ENCODE measurements at places on chromosomes 16 and 17.

DNA sequence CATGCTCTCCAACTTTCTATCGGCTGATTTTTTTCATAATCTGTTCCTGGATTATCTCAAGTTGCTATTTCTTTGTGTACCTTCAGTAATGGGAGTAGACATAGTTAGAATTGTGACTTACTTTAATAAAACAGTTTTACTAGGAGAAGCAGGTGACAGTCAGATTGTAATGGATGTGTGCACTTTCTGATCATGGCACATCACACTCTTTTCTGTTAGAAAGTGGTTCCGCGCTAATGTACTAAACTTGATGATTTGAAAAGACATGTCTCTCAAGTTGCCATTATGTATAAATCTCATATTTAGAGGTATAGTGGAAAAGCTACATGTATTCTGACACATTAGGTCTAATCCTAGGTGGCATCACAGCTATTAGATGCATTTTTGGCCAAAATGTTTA, 121.3 kb upstream of the CDH8 start:
- DNase-seq = no peak

- DNase-seq = no peak
Measured at GRCh38 chr16:2385190-2385836, 43.9 kb upstream of the CCNF start.

DNA sequence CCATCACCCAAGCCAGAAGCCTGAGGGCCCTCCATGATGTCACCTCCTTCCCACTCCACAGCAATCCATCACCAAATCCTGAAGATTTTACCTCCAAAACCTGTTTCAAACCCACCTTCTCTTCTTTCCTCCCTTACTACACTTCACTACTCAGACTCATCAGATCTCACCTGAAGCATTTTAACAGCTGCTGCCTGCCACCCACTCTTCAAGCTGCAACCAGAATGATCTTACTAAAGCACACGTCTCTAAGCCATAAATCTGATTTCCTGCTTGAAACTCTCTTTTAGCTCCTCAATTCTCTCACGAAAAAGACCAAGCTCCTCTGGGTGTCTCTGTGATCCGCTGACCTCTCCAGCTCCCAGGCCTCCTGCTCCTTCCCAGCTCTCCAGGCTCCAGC, 46.5 kb downstream of the CDK5R1 start:
- DNase-seq = no peak

DNA sequence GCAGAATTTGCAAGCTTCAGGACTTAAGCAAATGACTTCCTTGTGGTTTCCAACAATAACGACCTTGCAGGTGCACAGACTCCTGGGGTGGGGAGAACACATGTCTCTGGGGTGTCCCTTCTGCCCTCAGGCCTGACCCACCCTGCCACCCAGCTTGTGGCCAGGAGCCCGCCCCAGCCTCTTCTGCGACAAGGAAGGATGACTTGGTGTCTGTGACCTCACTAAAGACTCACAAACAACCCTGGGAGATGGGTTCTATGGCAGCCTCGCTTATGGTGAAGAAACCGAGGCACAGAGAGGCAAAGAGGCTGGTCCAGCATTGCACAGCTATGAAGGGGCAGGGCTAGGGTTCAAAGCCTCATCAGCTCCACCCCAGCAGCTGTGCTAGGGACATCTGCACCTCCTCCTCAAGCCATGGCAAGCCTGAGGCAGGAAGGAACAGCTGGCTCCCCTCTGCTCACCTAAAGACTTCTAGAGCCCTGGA, 2.6 kb downstream of the ATP2A3 start:
- no peak for DNase-seq

GRCh38 chr17:18184143-18185031, 759 bp downstream of the ALKBH5 start:
- DNase-seq = peak; percentile 34

DNA sequence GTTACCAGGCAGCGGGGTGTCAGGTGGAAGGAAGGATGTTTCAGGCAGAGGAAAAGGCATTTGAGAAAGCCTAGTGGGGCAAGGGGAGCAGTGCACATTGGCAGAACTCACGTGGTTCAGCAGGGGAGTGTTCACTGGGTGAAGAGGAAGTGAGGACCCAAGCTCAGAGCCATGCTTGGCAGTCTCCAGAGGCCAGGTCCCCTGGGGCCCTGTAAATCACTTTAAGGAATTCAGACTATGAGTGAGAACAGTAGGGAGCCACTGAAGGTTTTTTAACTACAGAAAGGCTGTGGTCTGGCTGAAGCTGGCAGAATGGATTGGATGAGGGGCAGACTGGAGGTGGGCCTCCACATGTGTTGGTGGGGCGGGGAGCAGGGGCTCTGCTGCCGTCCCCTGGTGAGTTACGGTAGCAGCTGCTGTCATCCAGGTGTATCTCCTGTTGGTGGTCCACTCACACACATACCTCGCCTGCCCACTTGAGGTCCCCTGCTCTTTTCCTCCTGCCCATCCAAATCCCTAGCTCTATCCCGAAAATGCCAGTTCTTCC, 5.1 kb downstream of the CLEC16A start:
- DNase-seq = peak; percentile 39

GRCh38 chr17:17580662-17581470, 10.6 kb downstream of the PEMT start:
- peak; percentile 44 for DNase-seq

- no peak for DNase-seq
Measured at GRCh38 chr17:81336296-81336929, 41.3 kb upstream of the SLC38A10 start.

DNA sequence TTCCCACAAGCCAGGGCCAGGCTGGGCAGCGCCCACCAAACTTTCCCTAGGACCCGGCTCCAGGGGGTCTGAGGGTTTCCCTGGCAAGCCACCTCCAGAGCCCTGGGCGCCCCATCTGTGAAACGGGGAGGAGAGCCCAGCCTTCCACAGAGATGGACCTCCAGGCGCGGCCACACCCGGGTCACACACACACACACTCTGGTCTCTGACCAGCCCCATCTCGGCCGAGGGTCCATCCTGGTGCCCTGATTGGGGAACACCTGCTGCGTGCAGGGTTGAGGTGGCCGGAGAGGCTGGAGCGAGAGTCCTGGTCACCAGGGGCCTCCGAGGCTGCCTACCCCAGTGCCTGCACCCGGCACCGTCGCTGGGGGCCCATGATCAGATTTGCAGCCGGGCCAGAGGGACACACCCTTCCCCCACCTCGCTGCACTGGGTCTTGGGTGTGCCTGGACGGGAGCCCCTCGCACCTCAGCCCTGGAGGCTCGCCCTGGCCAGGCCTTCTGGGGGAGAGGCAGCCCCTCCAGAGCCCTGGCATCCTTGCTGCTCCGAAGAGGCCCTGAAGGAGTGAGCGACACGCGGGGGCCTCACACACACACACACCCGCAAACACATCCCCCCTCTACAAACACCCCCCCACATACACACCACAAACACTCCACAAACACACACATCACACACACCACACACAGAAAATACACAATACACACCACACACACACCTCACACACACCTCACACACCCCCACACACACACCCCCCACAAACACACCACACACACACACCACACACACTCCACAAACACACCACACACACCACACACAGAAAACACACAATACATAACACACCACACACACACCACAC, 29.7 kb downstream of the SLC25A10 start:
- no peak for DNase-seq

- DNase-seq = no peak
Measured at GRCh38 chr16:11676799-11677198, 8.5 kb downstream of the SNN start.

- no peak for DNase-seq
Measured at GRCh38 chr17:44627513-44628242, 28.6 kb upstream of the MEIOC start.

GRCh38 chr17:29136998-29137730, 43.0 kb downstream of the MYO18A start:
- peak; percentile 75 for DNase-seq

DNA sequence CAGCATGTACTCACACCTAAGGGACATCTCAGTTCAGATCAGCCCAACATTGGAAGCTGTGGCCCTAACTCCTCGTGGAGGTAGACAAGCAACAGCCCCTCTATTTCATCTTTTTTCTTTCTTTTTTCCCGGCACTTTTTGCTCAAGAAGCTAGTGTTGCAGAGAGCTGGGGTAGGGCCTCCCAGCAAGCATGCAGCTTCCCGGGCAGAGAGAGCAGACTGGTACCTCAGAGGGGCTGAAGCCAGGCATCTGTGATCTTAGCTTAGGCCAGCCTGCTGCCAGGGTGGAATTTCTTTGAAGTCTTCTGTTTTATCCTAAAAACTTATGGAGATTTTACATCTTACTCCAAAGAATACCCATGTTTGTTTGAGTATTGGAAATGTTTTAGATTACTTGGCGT, 195.4 kb downstream of the C16orf95 start:
- no peak for DNase-seq
